ENCODE measurements at places on chromosomes 12 and 14. TPM values are rescaled to one million over a fixed set of nuclear protein-coding genes. Genes with fewer than 3 reads are reported as not detected.

GRCh38 chr12:53500142-53500775 is 824 bp upstream of the TARBP2 start:
- DNase-seq, result no peak

GRCh38 chr12:31207799-31208465 is 118.0 kb downstream of the SINHCAF start:
- no peak for DNase-seq

DNA sequence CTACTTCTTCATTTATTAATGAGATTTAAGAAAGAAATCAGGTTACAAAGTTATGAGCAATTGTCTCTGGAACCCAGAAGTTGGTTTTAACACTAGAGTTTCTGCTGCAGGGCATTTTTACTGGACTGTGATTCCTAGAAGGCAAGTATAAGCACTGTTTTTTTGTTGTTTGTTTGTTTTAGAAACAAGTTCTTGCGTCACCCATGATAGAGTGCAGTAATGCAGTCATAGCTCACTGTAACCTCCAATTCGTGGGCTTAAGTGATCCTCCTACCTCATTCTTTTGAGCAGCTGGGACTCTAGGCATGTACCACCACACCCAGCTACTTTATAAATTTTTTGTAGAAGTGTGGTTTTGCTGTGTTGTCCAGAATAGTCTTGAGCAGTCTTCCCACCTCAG is 25.6 kb downstream of the RAP1B start:
- DNase-seq, result no peak

DNA sequence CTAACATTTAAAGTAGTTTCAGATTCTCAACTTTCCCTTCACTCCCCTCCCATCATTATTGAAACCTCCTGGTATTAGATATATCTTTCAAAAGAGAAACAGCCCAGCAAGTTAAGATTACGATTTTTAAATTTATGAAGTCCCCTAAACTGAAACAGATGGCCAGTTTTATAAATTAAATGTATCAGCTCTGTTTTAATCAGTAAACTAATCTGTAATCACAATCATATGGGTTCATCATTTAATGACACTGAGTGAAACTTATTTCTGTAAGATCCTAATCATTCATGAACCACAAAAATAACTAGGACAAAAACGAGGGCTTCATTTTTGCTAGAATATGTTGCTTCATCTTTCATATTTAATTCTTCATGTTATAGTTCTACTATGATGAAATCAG is 137.8 kb downstream of the EPS8 start:
- DNase-seq, result no peak

- DNase-seq, result peak; percentile 96
Observed at GRCh38 chr14:100067971-100068959, 3.0 kb downstream of the EVL start.

- no peak for DNase-seq
Observed at GRCh38 chr12:24773996-24774395, 174.9 kb downstream of the BCAT1 start.

GRCh38 chr12:16670456-16671050 is 64.6 kb upstream of the LMO3 start:
- DNase-seq, result no peak

DNA sequence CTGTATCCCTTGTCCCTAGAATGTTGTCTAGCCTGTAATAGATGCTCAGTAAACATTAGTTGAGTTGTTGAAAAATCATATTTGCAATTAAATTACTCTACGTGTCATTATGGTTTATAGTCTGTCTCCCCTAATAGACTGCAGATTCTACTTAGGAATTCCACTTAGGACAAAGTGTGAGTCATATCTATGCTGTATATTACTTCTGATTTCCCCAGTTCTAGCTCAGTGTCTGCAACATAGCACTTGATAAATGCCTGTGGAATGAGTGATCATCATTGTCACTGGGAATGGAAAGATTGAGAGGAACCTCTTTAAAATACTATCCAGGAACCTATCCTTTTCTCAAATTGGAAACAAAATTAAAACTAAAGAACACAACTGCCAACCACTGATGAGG is 99.3 kb downstream of the TBX5 start:
- DNase-seq, result no peak

- no peak for DNase-seq
Observed at GRCh38 chr14:81473456-81474147, 60.1 kb downstream of the SEL1L start.

DNA sequence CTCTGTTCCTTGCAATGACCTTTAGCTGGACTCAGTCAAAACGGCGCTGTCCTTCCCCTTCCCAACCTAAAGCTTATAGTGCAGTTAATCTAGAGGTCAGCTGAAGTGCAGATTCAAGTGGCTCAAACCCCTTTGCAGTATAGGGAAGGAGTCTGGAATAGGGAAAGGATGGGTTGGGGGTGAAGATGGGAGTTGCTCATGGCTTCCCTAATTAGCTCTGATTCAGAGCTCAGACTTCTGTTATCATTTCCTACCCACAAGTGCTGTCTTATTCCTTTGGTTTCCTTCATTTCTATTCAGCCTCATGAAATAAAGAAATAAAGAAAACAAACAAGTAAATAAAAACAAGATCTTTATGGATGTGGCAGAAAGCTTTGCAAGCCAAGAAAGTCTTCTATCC is 264.0 kb upstream of the HMGA2 start:
- DNase-seq, result no peak

DNA sequence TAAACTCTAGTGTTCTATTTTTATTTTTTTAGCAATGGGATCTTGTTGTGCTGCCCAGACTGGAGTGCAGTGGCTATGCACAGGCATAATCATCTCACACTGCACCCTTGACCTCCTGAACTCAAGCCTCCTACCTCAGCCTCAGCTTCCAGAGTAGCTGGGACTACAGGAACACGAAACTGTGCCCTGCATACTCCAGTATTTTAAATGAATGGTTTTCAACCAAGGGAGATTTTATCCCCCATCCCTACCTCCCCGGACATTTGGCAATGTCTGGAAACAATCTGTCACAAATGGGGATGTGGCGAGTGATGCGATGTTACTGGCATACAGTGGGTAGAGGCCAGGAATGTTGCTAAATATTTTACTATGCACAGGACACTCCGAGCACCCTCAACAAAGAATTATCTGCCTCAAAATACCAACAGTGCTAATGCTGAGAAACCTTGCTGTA is 2.1 kb downstream of the CBX5 start:
- no peak for DNase-seq

DNA sequence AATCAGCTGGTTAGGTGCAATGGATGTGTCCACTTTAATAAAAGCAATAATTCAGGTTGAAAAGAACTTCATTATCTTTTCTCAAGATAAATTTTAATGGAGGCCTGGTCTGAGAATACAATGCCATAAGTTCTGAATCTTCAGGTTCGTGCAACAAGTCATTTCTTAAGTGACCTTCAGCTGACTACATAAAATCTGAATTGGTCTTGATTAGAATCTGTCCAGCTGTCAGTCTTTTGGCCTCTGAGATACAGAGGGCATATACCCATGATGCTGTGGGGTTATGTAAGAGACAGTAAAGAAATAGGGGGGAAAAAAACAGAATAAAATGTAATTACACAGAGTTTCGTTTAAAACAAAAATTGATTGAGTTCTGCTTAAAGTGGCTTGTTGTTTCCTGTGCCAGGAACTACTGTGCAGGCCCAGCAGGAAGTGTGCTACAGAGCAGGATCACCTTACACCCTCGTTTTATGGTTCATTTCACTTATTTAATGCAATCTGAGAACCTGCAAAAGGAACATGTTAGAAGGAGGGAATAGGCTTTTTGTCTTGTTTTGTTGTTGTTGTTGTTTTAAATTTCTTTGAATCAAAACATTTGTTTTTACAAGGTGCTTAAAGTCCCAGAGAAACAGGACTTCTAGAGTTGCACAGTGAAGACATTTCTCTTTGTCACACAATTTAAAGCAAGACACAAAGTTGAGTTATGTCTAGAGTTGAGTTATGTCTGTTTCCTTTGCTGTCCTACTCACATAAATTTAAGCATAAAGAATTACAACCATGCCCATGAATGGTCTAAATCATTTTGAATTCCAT is 64.2 kb downstream of the LGR5 start:
- DNase-seq, result no peak

DNA sequence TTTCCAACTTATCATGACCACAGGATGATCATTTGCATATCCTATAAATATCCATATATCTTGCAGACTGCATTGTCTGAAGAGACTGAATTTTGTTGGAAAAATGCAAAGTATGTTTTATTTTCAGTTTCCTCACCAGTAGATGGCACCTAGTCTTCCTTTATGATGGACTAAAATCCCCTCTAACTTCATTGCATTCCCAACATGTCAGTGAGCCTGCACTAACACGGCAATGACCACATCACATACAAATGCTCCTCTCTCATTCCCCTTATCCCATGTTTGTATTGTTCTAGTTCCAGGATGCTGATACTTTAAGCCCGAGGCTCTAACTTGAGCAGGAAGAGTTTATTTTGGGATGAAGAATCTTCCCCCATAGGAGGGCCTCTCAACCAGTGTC is 24.7 kb upstream of the MYBPC1 start:
- no peak for DNase-seq

GRCh38 chr14:20328705-20329104 is 4.4 kb downstream of the CCNB1IP1 start:
- DNase-seq, result no peak

GRCh38 chr12:2639020-2639298 is 155.8 kb upstream of the FKBP4 start:
- DNase-seq, result no peak

DPY19L2 gene
- total RNA-seq, result 6.0 TPM

B4GALNT3 gene
- 0.64 TPM for total RNA-seq

AMN gene
- total RNA-seq, result 0.53 TPM

BBS10 gene
- total RNA-seq, result 4.6 TPM

AQP6 gene
- not detected for total RNA-seq

GAS2L3 gene
- total RNA-seq, result 3.8 TPM

DRAM1 gene
- 7.3 TPM for total RNA-seq

ORMDL2 gene
- total RNA-seq, result 45.8 TPM

Measured in activated CD8-positive, alpha-beta memory T cell treated with anti-CD3 and anti-CD28 coated beads, Interleukin-2, amount 10 ng/mL, durations not matched to agents 7 days and 5 days (primary cell).